ENCODE measurements at places on chromosomes 4 and X. TPM values are rescaled to one million over a fixed set of nuclear protein-coding genes. Genes with fewer than 3 reads are reported as not detected.

DNA sequence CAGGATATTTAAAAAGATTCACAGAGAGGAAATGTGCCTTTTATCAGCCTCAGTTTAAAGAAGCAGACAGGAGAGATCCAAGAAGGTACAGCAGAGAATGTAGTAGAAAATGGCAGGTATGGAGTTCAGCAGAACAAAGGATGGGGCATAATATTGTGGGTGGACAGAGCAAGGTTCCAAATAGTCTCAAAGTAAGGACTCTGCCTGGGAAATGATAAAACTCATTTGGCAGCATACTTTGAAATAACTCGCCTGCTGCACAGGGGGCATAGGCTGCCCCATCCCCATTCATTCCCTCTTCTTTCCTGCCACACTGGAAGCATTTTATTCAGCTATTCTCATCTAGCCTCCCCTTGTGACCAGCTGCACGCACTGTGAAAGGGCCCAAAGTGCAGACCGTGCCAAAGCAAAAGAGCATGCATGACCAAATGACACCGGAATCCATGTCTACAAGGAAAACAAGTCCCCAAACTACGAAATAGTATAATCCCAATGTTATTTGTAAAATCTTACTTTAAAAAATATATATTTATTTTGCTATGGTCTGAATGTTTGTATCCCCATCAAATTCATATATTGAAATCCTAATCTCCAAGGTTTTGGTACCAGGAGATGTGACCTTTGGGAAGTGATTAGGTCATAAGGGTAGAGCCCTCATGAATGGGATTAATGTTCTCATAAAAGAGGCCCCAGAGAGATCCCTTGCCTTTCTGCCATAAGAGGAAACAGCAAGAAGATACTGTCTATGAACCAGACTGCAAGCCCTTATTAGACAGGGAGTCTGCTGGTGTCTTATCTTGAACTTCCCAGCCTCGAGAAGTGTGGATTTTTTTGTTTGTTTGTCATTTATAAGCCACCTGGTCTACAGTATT is 77.4 kb upstream of the PRSS48 start:
- no peak for DNase-seq

DNA sequence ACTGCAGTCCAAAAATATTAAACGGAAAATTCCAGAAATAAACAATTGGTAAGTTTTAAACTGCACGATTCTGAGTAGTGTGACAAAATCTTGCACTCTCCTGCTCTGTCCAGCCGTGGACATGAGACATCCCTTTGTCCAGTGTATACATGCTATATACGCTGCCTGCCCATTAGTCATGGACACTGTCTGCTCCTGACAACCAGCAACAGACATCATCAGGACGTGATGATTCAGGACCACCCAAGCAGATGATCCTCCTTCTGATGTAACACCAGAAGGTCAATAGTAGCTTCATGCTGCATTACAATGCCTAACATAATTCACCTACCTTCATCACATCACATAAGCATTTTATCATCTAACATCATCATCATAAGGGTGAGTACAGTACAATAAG is 36.3 kb downstream of the ATRX start:
- DNase-seq: no peak

- peak; percentile 65 for DNase-seq
These were observed 196.2 kb downstream of the SNCA start for GRCh38 chr4:89640620-89641366.

DNA sequence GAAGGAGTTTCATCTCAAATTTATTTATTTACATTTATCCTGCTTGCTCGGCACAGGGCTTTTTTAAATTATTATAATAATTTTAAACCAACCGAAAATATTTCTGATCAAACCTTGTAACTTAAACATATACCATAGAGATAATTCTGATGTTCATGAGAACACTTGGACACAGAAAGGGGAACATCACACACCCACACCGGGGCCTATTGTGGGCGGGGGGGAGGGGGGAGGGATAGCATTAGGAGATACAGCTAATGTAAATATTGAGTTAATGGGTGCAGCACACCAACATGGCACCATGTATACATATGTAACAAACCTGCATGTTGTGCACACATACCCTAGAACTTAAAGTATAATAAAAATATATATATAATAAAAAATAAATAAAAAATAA is 2.9 kb downstream of the ANXA5 start:
- no peak for DNase-seq

- no peak for DNase-seq
These were observed 141.3 kb upstream of the VCX3B start for GRCh38 chrX:8323356-8323755.

- DNase-seq: no peak
These were observed 103.6 kb upstream of the BCOR start for GRCh38 chrX:40201329-40201885.

RIBC1 gene
- 0.33 TPM for polyA plus RNA-seq

DNA sequence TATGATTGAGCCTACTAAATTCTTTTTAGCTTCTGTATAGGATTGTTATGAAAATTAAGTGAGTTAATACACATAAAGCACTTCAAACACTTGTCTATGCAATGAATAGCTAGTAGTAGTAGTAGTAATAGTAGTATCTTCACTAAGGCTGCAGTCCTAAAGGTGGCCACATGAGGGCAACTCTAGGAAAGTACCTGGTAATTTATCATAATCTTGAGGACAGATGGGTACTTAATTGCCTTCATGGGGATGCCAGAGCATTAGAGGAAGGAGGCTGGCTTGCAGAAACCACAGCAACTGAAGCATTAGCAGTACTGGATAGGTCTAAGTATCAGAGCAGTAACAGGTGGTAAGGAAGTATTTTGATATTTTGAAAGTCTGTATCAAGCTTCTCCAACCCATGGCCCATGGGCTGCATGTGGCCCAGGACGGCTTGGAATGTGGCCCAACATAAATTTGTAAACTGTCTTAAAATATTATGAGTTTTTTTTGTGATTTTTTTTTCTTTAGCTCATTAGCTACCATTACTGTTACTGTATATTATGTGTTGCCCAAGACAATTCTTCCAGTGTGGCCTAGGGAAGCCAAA is 17.3 kb downstream of the NIPAL1 start:
- DNase-seq: peak; percentile 40

KIAA1210 gene
- not detected for polyA plus RNA-seq

C4orf17 gene
- not detected for polyA plus RNA-seq

DNA sequence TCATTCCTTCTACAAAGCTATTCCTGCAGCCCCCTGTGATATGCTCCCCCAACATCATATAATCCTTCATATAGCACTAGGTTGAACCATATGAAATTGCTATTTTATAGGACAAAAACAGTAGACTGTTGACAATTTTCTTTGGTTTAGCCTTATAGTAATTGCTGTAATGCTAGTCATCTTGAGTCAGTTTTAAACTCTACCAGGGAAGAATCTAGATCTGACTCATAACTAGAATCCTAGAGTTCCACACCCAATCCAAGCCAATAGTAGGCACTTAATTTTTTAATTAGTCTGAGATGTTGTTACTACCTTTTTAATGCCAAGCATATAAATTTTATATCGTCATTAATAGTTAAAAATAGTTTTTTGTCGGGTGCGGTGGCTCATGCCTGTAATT is 136.8 kb downstream of the CHRNA9 start:
- no peak for DNase-seq

ZNF711 gene
- polyA plus RNA-seq: 3.8 TPM

- no peak for DNase-seq
These were observed 50.1 kb upstream of the SYTL5 start for GRCh38 chrX:37956223-37956622.

GRCh38 chrX:23803931-23804381 is 21.0 kb downstream of the SAT1 start:
- no peak for DNase-seq

- DNase-seq: no peak
These were observed 8.3 kb downstream of the S100G start for GRCh38 chrX:16658284-16658683.

DNA sequence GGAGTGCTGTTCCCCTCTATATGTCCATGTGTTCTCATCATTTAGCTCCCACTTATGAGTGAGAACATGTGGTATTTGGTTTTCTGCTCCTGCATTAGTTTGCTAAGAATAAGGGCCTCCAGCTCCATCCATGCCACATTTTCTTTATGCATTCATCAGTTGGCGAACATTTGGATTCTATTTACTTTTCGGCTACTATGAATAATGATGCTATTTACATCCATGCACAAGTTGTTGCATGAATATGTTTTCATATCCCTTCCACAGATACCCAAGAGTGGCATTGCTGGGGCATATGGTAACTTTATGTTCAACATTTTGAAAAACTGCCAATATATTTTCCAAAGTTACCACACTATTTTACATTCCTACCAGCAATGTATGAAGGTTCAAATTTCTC is 13.8 kb upstream of the DDX53 start:
- DNase-seq: no peak

DNA sequence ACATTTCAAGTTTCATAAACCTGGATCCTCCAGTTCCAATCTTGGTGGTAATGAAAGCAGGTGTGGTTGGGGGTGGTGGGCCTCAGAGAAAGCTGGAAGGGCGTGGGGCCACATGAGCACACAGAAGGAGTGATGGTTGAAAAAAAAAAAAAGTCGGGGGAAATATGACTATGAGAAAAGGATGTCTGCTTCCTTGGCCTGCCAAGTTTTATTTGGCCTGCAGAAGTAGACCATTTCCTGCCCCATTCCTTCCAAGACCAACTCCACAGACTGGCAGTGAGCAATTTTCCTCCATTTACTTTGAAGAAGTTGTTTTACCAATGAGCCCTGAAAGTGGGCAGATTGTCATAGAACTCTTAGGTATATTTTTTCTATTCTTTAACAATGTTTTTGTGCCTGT is 43.3 kb downstream of the LNX1 start:
- DNase-seq: no peak

GRCh38 chrX:39445336-39445735 is 644.1 kb downstream of the MID1IP1 start:
- no peak for DNase-seq

- no peak for DNase-seq
These were observed 42.5 kb upstream of the MAP3K15 start for GRCh38 chrX:19557822-19558221.

- no peak for DNase-seq
These were observed 11.5 kb upstream of the CAMK2D start for GRCh38 chr4:113773014-113773413.

DNA sequence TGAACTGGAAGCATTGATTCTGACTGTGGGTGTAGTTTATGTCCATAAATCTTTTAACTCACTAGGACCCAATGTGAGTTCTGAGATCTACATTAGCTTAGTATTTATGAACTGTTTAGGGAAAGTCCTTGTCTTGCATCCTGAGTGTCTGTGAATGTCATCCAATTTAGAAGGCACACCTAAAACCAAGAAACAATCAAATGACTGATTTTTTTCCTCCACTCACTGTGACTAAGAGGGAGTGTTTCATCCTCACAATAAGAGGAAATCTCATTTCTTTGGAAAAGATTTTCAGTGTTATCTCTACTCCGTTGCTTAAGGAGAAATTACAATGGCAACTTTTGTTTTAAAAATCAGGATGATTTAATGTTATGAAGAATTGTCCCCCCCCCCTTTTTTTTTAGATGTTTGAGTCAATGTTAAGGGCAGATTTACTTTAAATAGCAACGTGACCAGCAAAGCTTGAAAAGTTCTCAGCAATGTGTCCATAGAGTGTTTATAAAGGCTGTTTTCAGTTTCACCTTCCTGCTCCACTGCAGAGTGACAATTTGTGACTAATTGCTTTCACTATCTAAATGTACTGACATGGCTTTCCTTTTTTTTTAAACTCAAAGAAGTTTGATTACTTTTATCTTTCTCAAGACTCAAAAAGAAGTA is 173.0 kb downstream of the SPCS3 start:
- no peak for DNase-seq

DGAT2L6 gene
- polyA plus RNA-seq: not detected

DNA sequence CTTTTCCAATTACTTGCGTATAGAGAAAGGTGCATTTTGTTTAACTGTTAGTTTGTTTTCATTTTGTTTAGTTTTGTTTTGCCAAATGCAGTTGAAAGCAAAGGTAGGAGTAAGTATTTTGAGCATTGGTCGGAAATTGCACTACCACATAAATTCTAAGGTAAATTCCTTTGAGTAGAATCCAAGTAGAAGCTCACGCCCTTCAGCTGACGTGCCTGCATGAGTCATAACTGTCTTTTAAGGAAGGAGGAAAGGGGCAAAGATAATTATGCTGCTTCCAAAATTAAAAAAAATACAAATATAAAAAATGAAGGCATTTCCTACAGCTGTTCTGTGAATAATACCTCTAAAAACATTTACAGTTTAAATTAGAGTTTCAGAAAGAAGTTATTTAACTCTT is 110.2 kb upstream of the MYOZ2 start:
- DNase-seq: no peak

DNA sequence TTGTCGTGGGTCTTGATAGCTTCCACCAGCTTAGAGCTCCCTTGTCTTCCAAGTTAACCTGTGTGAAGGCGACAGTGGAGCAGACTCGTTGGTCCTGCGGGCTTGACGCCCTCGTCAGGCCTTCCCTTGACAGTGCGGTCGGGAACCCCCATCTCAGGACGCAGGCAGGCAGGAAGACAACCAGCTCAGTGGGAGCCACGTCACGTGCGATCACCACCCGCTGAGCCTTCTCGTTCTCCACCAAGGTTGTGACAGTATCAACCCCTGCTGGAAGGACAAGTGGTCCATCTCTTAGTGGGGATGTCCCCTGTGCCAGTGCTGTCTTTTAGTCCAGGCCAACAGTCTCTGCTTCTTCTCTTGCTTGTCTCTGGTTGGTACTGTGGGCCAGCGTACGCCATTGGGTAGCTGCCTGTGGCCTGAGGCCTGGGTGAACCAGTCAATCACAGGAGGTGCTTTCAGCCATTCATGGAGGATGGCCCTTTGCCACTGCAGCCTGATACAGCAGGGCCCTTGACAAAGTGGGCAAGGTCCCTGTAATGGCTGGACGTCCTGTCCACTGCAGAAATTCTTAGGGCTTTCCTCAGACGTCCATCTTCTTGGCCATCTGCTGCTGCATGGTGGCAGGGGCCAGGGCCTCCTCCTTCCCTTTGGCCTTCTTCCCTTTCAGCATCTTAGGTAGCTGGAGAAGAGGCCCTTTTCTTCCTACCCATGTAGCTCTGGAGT is 31.4 kb downstream of the RGS12 start:
- DNase-seq: no peak

- no peak for DNase-seq
These were observed 14.1 kb downstream of the GABRA4 start for GRCh38 chr4:46979283-46979682.

- no peak for DNase-seq
These were observed 72.6 kb downstream of the GPR82 start for GRCh38 chrX:41796577-41796976.

DNA sequence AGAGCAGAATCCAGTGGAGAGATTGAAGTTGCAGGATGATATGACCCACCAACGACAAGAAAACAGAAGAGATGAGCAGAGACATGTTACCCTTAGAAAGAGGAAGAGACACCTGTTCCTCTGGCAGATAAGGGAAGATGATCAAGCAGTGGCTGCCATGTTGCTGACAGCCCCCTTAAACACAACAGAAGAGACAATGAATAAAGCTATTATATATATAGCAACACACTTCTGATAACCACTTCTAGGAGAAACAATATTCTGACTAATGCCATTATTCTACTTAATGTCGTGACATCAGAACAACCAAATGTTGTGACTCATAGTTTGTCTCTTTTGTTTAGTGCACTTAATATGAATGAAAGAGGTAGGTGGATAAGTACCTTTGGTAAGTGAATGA is 44.9 kb downstream of the SH3RF1 start:
- DNase-seq: no peak

- DNase-seq: no peak
These were observed 141.5 kb downstream of the TENM3 start for GRCh38 chr4:182384631-182385091.

TRIM60 gene
- polyA plus RNA-seq: not detected

BST1 gene
- polyA plus RNA-seq: 8.3 TPM
